ENCODE measurements at places on chromosomes 4 and X. TPM values are rescaled to one million over a fixed set of nuclear protein-coding genes. Genes with fewer than 3 reads are reported as not detected.
A peak's percentile ranks its signal among the peaks of the same experiment; 100 is the strongest.

GRCh38 chr4:66554826-66555225 is 884.5 kb upstream of the EPHA5 start:
- no peak for DNase-seq

DNA sequence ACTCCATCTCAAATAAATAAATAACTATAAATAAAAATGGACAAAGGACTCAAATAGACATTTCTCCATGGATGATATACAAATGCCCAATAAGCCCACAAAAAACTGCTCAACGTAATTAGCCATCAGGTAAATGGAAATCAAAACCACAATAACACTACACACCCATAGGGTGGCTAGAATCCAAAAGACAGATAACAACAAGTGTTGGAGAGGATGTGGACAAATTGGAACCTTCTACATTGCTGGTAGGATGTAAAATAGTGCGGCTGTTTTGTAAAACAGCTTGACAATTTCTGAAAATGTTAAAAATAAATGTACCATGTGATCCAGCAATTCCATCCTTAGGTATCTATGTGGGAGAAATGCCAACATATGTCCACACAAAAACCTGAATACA is 52.1 kb downstream of the ZNF157 start:
- no peak for DNase-seq

Gene DSPP
- not detected for polyA plus RNA-seq

Gene TNMD
- polyA plus RNA-seq = not detected

- no peak for DNase-seq
Measured at GRCh38 chr4:156816360-156816755, 155.2 kb downstream of the PDGFC start.

DNA sequence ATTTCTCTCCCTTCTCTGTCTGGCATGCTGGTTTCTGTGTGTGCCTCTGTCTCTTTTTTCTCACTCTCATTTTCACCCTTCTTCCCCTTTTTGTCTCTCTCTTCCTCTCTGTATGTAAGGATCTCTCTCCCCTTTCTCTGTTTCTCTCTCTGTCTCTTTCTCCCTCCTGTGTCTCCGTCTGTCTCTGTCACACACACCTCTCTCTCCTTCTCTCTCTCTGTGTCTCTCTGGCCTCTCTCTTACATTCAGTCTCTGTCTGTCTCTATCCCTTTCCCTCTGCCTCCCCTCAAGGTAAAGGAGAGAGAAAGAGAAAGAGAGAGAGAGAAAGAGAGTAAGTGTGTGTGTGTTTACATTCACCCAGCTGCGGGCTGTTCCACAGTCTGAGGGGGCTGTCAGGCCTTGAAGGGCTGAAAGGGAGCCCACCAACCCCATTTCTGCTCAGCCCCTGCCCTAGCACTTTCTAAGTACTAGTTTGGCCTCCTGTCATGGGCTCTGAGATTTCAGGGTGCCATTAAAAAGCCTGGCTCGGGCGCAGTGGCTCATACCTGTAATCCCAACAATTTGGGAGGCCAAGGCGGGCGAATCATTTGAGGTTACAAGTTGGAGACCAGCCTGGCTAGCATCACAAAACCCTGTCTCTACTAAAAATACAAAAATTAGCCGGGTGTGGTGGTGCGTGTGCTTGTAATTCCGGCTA is 9.6 kb upstream of the TSPYL2 start:
- no peak for DNase-seq

DNA sequence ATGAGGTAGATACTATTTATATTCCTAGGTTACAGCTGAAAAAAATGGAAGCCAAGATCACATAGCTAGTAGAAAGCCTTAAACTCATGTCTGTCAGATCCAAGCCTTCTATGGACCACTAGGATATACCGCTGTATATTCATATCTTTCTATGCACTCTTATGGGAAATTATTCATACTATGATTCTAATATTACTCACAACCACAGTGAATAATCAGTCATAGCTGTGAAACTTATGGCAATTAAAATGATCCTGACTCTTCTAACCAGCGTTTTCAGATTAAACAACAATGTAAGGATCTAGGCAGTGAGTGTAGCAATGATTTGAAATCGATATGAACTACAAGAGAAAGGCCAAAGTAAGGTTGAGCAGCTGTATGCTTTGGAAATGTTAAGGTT is 111.0 kb downstream of the RASGEF1B start:
- DNase-seq = no peak

- no peak for DNase-seq
Measured at GRCh38 chr4:174387143-174387542, 103.4 kb downstream of the CEP44 start.

Gene UCP1
- polyA plus RNA-seq = not detected

DNA sequence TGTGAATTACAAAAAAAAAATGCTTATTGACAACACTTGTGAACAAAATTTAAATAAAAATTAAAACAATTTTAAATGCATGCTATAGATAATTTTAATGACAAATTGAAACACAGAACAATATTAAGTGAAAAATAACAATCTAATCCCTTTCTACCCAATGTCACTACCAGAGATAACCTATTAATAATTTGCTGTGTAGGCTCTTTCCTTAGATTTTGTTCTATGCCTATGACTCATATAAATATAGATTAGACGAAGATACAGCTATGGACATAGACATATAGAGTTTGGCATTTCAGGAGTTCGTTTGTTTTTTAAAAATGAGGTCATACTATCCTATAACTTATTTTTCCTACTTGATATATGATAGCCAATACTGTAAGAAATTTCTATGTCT is 18.1 kb downstream of the PLAC8 start:
- DNase-seq = no peak

DNA sequence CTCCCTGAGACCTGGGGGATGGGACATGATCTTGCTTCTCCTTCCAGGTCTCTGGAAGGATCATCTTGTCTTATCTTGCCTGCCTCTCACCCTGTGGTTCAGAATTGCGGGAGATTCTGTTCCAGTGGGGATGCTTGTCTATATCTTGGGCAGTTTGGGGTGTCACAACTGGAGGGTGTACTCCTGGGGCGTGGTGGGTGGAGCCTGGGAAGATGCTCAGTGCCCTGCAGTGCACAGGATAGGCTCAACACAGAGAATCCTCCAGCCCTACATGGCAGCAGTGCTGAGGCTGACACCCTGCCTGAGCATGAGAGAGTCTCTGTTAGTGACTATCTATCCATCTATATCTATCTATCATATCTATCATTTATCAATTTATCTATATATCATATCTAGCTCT is 7.7 kb downstream of the P2RY8 start:
- no peak for DNase-seq

DNA sequence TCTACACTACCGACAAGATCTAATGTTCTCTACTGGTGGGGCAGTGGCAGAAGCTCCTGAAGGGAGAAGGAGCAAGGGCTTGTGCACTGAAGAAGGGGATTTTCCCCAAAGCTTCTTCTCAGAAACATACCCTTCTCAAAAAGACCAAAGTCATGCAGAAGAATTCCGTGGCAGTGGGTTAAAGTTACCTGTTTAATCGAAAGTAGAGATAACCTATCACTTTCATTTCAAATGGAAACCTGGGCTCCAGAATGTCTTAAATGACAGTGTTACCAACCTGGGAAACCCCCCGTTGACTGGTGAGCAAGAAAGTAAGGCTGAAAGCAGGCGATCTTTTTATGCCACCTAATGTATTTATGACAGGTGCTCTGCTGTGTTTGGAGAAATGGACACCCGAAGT is 92.5 kb upstream of the TEX13D start:
- peak; percentile 42 for DNase-seq

Gene TMEM128
- 24.8 TPM for polyA plus RNA-seq

DNA sequence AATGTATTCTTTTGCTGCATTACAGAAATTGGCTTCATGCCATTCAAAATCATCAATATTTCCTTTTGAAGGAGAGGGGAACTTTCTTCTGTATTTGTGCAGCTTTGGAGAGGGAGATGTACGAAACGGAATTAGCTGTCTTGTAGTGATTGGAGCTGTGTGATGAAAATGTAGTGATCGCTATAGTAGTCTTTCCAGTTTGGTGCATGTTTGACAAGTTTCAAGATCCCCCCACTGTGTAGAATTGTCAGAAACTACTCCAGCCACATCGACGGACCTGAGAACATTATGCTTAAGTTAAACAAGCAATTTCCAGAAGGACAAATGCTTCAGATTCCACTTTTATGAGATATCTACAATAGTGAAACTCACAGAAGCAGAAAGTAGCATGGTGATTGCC is 21.6 kb upstream of the MAGEA1 start:
- DNase-seq = no peak

DNA sequence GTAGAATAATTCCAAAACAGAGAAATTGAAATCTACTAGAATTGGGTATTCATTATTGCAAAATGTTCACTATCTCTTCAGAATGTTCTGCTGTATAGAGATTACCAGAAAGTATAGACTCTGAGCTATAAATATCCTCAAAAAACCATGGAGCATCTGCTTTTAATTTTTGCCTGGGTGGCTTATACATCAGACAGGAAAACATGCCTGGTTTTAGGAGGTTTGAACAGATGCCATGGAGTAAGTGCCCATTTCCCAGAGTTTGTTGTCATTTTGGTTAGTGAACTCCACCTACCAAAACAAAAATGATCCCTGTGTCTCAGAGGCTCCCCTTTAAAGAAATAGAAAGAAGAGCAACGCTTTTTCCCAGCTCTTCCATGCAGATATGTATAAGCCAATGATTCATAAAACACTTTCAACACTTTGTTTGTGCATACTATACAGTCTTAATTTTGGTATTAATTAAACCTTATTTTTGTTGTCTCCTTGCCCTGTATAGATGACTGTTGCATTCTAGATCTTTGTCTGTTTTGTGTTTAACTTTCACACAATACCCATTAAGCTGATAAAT is 68.7 kb downstream of the MEPE start:
- no peak for DNase-seq

- no peak for DNase-seq
Measured at GRCh38 chr4:62199291-62199810, 999.2 kb downstream of the ADGRL3 start.

DNA sequence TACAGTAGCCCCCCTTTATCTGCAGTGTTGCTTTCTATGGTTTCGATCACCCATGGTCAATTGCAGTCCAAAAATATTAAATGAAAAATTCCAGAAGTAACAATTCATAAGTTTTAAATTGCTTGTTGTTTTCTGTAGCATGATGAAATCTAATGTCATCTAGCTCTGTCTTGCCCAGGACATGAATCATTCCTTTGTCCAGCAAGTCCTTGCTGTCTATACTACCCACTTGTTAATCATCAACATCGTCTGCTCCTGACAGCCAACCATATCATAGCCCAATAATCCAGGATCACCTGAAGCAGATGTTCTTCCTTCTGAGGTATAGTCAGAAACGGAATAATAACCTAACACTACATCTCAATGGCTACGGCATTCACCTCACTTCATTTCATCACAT is 79.8 kb downstream of the ADAMTS3 start:
- DNase-seq = no peak

Gene LRP2BP
- polyA plus RNA-seq = 2.8 TPM

DNA sequence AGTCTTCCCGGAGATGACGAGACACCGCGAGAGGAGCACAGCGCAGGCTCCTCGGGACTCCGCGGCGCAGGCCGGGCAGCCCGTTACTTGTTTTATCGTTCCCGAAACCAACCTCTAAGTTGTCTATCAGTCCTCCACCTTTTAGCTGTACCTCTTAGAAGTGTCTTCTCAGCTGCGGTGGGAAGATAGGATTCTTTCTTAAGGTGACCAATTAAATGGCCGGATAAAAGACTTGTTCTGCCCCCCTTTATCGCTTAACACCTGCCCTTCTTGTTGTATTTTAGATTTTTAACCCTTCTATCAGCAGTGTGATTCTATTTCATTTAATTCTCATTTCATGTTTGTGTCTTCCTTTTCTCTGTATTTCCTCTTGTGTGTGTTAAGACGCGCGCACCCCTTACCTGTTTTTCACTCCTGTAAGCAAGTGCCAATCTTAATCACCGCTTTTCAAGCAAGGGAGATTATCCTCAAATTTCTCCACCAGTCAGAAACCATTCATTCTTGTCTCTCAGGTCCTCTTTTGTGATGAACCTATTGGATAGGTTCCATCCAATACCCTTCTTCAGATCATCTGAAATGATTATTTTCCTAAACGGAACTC is at the start of gene SLC9B2:
Gene SLC9B2, minus strand, starts transcription at position 15 of the 601 bp plus-strand sequence. CDS start 9,211 bp downstream, outside the sequence.
- DNase-seq = no peak

- no peak for DNase-seq
Measured at GRCh38 chr4:57220734-57221133, 110.5 kb upstream of the IGFBP7 start.

GRCh38 chr4:80226094-80226493 is 28.8 kb downstream of the PRDM8 start:
- DNase-seq = no peak

All from GM12878 (cell line).